ENCODE measurements at places on chromosomes 1 and 21. TPM values are rescaled to one million over a fixed set of nuclear protein-coding genes. Genes with fewer than 3 reads are reported as not detected.

PPCS gene
- 57.2 TPM for total RNA-seq

IFNAR2 gene
- total RNA-seq = 12.3 TPM

COL11A1 gene
- 1.0 TPM for total RNA-seq

NUAK2 gene
- total RNA-seq = 8.9 TPM

PDPN gene
- total RNA-seq = 9.4 TPM

DNA sequence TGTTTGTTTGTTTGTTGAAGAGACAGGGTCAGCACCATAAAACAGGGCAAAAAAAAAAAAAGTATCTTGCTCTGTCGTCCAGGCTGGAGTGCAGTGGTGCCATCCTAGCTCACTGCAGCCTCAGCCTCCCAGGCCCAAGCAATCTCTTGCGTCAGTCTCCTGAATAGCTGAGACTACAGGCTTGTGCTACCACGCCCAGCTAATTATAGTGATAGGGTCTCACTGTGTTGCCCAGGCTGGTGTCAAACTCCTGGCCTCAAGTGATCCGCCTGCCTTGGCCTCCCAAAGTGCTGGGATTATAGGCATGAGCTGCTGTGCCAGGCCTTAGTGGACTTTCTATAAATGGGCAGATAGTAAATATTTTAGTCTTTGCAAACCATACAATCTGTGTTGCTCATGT is 19.2 kb downstream of the DDI2 start:
- DNase-seq = no peak

GRCh38 chr21:32994305-32994704 is 31.4 kb upstream of the OLIG2 start:
- DNase-seq = no peak

- DNase-seq = peak; percentile 37
These were observed 69.8 kb downstream of the KCNT2 start for GRCh38 chr1:196538473-196538872.

GRCh38 chr1:245118806-245119205 is 36.0 kb upstream of the KIF26B start:
- no peak for DNase-seq

DNA sequence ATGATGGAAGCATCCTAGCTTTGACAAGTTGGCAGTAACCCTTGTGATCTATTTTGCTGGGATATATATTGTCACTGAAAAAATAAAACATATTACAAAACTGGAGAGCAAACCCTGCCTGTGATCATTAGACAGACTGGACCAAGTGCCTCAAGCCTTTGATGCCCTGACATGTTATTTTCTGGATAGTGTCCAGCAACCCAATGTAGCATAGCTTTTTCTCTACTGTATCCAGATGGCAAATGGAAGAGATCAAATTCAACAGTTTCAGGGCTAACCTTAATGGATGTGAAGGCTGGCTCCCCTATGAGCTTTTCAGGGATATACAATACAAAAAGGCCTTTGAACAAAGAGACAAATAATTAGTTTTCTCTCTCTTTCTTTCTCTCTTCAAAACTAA is 25.1 kb downstream of the WARS2 start:
- no peak for DNase-seq

DNA sequence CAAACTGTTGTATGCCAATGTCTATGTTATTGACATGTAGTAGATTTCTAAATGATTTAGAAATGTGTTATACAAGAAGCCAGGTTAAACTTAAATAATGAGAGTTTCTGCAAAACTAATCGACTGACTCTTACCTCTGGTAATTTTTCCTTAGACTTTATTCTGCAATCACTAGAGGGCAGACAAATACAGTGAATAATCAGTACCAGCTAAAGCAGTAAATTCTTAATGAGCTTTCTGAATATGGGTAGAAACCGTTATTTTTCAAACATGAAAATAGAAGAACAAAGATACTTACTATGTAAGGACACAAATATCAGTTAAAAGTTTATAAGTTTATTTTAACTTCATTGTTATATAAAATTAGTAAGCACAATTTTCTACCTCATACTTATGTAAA is 97.9 kb upstream of the RGS1 start:
- no peak for DNase-seq

DNA sequence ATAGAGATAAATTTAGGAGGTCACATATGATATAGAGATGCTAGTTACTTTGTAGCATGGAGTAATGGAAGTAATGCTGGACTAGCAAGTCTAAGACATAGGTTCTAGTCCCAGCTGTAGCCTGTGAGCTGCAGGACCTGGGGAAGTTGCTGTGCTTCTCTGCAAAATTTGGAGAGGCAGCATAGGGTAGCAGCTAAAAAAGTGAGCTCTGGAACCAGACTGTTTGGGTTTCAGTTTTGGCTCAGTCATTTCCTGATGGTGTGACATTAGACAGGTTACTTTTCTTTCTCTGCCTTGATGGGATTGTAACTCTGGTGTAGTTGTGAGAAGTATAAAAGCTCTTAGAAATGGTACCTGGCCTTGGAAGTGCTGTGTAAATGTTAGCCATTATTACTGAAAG is 3.3 kb downstream of the METTL13 start:
- no peak for DNase-seq

DNA sequence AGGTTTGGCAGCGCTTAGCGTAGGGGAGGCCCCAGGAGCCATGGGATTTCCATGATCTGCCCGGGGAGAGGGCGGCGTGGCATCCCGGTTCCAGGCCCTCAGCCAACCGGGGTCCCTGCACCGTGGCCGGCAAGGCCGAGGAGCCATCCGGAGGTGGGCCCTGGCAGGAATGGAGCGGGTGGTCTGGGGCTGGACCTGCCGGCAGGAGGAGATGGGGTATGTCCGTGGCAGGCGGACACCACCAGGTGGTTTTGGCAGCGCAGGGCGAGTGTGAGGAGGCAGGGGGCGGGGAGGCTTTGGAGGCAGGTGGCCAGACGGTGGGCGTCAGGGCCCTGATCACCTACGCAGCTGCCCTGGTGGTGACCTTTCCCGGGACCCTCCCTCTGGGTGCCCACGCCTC is 10.3 kb downstream of the PRKCZ start:
- DNase-seq = peak; percentile 81

GRCh38 chr1:225891229-225891972 is 2.5 kb upstream of the LEFTY1 start:
- DNase-seq = no peak

DNA sequence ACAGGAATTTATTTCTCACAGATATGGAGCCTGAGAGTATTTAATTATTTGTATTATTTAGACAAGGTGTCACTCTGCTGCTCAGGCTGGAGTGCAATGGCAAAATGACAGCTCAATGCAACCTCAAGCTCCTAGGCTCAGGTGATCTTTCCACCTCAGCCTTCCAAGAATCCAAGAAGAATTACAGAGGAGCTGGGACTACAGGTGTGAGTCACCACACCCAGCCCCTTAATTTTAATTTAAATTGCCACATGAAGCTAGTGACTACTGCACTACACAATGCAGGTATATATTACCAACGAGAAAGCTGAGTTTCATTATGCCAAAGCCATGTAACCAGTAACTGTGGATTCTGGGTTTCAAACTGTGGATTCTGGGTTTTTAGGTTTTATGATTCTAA is 2.1 kb downstream of the KHDC4 start:
- DNase-seq = no peak

DNA sequence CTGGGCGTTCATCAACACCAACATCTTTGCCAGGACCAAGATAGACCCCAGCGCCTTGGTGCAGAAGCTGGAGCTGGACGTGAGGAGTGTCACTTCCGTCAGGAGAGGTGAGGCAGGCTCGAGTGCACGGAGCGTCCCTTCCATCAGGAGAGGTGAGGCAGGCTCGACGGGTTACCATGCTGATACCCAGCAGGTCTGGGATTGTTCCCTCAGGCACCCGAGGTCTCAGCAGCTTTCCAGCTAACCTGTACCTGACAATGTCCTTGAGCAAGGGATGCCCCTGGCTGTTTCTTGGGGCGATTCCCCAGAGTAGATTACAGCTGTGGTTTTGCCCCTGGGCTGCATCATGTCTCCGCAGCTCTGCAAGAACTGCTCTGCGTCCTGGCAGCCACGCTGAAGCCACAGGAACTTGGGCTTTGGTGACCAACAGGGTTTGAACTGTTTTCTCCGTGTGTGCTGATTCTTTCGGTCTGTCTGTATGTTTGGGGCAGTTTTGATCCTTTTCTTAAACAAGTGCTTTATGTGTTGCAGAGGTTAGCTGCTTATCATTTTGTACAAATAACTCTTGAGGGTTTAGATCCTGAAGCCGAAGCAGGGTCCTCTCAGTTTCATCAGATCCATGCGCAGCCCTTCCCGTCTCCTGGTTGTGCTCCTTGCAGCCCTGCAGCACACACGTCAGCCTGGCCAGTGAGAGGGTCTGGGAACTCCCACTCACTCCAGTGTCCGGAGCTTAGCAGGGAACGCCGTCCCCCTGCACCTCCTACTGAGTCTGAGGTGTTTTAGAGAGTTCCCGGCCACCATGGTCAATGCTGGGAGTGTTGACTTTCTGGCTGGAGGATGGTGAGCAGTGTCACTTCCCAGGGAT is 4.1 kb downstream of the SLX9 start:
- no peak for DNase-seq

DNA sequence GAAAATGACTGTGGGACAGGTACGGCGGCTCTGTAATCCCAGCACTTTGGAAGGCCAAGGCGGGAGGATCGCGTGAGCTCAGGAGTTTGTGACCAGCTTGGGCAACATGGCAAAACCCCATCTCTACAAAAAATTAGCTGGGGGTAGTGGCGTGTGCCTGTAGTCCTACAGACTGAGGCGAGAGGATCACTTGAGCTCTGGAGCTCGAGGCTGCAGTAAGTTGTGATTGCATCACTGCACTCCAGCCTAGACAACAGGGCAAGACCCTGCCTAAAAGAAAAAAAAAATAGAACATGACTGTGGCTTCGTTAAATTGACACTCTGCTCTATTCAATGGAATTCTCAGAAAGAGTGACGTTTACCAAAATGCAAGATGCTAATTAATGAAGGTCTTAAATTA is 3.9 kb upstream of the DBT start:
- peak; percentile 75 for DNase-seq

DNA sequence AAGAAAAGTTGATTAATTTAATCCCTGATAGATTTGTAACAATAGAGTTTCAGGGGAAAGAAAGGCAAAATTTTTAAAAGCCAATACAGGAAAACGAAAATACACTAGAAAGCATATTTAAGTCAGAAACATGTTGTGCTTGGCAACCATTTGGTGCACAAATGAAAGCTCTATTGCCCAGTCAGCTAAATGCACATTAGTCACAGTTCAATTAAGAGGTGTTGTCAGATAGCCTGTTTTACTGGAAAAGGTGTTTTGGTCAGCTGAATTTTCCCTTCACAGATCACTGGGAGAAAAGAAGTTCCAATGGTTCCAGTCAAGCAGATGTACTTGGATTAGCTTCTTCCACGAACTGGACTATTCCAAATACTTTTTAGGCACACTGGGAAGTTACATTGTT is 25.4 kb downstream of the RGS4 start:
- no peak for DNase-seq

DNA sequence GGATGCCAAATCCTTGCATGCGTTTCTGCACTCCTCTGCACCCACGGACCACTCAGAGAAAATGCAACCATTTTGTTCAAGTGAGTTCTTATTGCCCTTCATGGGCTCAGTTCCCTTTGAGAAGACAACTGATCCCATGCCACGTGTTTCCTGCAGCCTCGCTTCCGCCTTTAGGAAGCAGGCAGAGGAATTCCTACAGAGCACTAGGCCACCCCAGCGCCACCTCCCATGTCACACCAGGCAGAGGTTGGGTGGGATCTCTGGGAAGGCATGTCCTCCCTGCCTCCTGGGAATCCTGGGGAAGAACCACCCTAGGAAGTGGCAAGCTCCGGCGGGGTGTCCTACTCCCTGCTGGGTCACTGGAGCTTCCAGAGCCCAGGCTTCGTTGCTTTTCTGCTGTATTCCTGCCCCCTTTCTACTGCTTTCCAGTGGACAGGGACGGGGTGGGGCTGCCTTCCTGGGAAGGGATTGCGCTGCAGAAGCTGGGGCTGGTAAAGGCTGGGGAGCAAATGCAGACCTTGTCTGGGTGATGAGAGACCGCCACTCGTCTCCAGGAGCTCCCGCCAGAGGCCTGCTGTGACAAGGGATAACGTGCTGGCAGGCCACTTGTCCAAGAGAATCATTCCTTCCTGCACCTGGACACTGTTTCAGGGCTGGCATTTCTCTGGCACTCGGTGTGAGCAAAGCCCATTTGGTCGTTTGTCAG is 478.2 kb upstream of the VAMP3 start:
- no peak for DNase-seq

GRCh38 chr21:29346281-29346680 is 47.6 kb downstream of the BACH1 start:
- DNase-seq = no peak
